Spinal cord (tissue), 10 donors: ENCODE measurements at places on chromosomes 7 and 10. TPM values are rescaled to one million over a fixed set of nuclear protein-coding genes. Genes with fewer than 3 reads are reported as not detected.
A peak's percentile ranks its signal among the peaks of the same experiment; 100 is the strongest.

STAG3 gene
- total RNA-seq: 2.1 TPM

DNA sequence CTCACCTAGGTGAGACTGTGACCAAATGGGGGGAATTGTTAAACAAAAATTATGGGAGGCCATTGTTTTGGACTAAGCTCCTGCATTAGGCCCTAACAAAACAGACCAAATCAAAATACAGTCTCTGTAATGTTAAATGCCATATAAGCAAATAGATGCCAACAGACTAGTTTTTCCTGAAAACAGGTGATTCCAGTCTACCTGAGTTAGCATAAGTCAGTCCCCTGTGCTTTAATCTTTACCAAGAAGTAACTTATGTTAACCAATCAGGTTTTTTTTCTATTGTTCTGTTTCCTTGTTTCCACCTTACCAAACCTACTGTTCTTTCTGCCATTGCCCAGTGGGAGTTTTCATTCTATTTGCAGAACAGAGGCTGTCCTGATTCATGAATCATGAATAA, 48.0 kb downstream of the PDZD8 start:
- DNase-seq: no peak

GRCh38 chr10:46317370-46317769, 30.6 kb downstream of the ANTXRL start:
- DNase-seq: no peak

TWIST1 gene
- 19.9 TPM for total RNA-seq

DNA sequence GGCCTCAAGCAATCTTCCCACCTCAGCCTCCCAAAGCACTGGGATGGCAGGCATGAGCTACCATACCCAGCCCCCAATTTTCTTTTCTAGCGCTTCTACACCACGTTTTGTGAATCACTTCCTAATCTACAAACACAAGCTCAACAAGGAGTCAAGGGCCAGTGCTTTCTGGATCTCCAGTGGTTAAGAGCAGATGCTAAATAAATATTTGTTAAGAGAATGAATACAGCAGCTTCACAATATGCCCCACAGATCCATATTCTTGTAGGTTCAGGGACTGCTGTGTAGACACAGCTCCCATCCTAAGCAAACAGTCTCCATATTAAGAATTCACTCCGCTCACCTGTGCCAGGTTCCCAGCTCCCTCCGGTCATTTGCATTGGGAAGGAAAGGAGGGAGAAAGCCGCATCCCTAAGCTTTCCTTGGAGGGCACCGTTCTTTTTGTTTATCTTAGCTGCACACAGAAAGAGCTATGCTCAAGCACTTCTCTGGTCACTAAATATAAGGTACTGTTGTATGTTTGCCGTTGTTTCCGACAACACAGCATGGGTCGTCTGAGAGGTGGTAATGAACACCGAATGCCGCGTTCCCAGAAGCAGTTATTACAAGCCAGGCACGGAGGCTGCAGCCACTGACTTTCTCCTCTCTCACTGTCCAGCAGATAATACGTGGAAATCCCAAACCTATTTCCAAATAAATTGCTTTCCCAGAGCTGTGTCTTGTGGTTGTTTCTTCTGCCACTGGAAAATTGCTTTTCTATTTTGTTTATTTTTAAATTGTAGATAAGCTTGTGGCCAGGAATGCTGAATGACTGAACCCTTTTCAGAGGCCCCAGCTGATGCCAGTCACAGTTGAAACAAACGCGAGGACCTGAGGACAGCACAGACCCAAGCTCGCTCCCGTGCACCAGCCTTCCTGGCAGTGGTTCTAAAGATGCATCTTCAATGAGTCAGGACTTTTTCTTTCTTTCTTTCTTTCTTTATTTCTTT, 217.1 kb downstream of the PRPF18 start:
- DNase-seq: no peak

- DNase-seq: no peak
Observed at GRCh38 chr10:132396494-132397035, 435 bp upstream of the PWWP2B start.

DNA sequence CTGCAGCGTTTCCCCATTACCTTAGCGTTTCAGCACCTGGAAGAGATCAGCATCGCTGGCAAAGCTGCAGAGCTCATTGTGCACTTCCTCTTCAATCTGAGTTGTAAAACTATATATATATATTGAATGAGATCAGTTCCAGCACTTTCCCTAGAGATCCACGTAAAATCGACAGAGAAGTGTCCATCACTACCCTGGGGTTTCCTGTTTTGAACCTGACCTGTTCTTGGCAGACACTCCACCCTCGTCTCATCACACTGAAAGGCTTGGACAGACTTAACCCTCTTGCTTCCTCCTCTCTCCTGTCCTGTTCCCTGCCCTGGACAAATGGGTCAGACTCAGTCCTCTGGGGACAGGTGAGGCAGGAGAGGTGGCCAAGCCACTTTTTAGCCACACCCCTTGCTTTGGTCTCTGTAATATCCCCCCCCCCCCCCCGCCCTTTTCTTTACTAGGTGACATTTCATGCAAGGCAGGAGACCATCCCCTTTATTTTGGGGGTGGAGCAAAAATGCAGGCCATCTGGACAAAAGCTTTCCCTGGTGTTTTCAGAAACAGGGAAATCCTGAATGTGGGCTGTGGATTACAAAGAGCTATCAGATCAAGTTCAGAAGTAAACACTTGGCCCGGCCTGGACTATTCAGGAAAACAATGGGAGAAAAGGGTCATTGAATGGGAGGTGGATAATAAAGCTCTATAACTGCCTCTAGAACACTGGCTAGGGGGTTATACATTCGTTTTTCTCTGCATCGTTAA, 83.7 kb upstream of the KDM7A start:
- no peak for DNase-seq

DNA sequence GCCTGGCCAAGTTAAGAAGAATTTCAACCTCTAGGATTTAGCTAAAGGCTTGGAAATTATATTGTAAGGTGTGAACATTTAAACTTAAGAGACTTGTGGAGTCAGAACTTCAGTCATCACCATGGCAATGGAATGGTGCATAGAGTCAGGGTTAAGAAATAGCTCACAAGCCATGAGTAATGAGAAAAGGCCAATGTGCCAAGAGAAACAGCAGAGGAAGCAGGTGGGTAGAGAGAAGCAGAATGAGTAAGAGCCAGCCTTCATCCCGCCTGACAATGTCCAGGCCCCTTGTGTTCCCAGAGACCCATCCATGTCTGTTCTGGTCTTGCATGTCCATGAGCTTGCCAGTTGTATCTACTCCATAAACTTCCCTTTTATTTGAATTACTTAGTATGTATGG, 62.6 kb upstream of the TBX20 start:
- DNase-seq: no peak

TECTB gene
- 0.30 TPM for total RNA-seq

PRKCQ gene
- 6.2 TPM for total RNA-seq

DNA sequence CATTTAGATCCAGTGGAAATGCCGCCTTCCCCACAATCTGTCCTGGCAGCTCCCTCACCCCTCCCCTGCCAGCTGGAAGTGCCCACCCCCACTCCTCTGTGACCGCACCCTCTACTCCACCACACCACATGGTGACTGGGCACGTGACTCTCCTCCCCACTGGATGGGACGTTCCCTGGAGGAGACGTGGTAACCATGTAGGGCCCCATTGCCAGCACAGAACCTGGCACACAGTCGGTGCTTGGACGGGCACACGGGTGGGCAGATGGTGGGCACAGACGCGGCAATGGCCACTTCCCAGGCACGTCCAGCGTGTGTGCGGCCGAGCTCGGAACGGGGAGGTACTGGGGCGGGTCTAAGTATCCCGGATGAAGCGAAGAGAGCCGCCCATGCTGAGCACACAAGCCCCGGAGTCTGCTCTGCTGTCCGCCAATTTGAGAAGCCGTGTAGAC, 245.6 kb downstream of the MAD1L1 start:
- DNase-seq: no peak

DNA sequence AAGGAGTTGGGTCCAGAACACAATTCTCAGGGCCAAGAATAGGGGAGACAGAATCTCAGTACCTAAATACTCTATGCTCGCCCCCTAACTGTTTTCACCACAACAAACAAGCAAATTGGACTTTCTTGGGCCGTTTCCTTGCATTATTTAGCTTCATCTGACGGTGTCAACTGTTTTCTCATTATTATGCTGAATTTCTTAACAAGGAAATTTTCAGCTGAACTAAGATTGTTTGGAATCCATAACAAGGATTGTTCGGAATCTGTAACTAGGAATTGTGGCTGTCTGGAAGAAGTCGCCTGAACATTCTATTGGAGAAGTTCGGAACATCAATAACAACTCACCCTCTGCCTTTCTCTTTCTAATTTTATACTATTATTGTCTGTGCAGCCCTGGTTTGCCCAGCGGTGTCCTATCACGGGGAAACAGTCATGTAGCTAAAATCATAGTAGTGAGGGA, 15.5 kb upstream of the DLX6 start:
- DNase-seq: peak; percentile 17

GRCh38 chr7:104296266-104296665, 32.1 kb upstream of the LHFPL3 start:
- DNase-seq: no peak

- peak; percentile 94 for DNase-seq
Observed at GRCh38 chr10:52308251-52309031, 5.6 kb upstream of the DKK1 start.

DNA sequence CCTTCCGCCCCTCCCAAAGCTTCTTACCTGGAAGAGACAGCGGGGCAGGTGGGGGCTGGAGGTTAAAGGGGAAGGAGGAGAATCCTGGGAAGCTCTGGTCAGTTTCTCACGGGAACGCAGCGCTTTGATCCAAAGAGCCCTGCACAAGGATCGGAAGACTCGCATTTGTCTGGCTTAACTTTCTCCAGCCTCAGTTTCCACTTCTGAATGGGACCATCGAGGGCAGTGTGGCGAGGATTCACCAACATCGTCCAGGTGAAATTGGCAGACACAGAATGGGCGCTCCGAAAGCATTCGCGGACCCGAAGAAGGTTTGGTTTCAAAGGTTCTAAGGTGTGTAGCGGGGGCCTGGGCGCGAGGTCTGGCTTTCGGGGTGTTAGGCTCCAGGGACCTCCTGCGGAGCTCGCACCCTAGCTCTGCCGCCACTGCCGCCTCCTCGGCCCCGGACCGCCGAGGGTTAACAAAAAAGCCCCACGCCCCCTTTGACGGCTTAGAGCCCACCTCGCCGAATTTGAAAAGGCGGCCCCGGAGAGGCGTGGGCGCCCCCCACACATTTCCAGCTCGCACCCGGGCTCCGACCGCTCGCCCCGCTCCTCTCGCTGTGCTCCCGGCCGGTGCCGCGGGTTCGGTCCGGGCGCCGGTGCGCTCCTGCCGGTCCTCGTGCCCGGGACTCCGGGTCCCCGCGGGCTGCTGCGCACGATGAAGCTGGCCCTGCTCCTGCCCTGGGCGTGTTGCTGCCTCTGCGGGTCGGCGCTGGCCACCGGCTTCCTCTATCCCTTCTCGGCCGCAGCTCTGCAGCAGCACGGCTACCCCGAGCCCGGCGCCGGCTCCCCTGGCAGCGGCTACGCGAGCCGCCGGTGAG, at the start of gene COL26A1:
Gene COL26A1, plus strand, starts transcription at position 542 of the 862 bp plus-strand sequence. Its CDS starts 158 bp downstream, at position 700.
- DNase-seq: no peak

GJD4 gene
- total RNA-seq: 0.20 TPM

- no peak for DNase-seq
Observed at GRCh38 chr10:104123397-104123796, 1.4 kb downstream of the SFR1 start.

- no peak for DNase-seq
Observed at GRCh38 chr10:72597897-72598296, 28.0 kb downstream of the MICU1 start.

ITGB1 gene
- 281 TPM for total RNA-seq

- no peak for DNase-seq
Observed at GRCh38 chr10:68074031-68074774, 880 bp downstream of the HERC4 start.

- DNase-seq: no peak
Observed at GRCh38 chr7:156836443-156836842, 56.5 kb downstream of the LMBR1 start.

DNA sequence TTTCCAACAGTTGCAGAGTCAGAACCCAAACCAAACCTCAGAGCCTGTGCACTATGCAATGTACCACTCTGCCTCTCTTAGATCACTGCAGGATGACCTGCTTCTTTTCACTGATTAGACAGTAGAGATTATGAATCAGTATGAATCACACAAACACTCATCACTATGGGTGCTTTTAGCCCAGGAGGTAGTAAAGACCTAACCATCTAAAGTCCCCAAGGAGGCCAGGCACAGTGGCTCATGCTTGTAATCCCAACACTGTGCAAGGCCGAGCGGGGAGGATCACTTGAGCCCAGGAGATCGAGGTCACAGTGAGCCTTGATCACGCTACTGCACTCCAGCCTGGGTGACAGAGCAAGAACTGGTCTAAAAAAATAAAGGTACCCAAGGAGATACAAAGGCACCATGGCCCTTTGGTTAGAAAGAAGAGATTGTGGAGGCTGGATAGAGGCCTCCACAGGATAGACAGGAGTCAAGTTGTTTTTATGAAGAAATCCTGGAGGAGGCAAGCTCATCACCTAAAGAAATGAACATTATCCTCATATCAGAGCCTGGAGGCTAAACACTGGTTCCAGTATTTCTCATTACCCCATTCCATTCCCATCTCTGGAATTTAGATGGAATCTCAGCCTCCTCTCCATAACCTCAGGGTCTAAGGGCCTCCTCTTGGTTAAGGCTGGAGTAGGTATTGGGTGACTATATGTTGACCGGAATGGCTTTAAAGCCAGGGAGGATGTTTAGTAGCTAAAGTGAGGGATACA, 12.9 kb downstream of the SEC31B start:
- DNase-seq: no peak

- no peak for DNase-seq
Observed at GRCh38 chr7:158648787-158649186, 55.8 kb downstream of the NCAPG2 start.

- DNase-seq: no peak
Observed at GRCh38 chr10:129411393-129411705, 55.7 kb upstream of the MGMT start.

DNA sequence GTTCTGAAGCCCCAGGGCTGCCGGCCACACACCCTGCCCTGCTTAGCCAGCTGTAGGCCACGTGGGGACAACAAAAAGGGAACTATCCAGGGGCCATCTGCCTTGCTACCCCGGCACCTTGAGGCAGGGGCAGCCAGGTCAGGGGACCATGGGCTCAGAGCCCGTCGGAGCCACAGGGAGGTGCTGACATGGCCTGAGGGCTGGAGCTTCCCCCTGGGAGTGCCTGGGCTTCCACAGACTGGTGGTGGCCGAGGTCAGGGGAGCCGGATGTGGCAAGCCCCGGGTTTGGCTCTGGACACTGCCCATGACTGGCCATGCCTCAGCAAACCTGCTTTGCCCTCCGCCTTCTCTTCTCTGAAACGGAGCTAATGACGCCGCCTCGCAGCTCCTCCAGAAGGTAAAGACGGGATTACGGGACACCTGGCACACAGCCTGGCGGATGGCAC, 178.5 kb downstream of the EBF3 start:
- no peak for DNase-seq

- DNase-seq: peak; percentile 67
Observed at GRCh38 chr10:102230264-102230860, 4.3 kb downstream of the ELOVL3 start.

GRCh38 chr10:55786461-55787050, 574.5 kb downstream of the ZWINT start:
- DNase-seq: no peak

DNA sequence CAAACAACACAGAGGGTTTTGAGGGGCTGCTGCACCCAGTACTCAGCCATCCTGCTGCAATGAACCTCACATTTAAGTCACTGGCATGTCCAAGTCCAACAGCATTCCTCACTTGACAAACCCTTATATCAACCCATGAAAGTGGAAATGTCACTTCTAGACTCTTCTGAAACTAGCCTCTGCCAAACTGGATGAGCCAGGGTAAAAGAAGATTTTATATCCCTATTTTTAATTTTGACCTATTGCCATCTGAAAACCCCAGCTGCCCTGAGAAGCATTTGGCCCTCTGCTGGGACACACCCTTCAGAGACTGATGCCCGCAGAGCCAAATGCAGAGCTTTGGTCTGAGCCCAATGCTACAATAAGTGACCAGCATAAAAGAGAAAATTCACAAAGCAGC, 201.1 kb downstream of the ANK3 start:
- no peak for DNase-seq
